Activated T-cell treated with anti-CD3 and anti-CD28 coated beads, Interleukin-2, amount 50 U/mL, for 24 hours (primary cell): ENCODE measurements at places on chromosomes 1 and 21.

GRCh38 chr1:218735436-218736032, 390.4 kb downstream of the TGFB2 start:
- no peak for DNase-seq

- no peak for DNase-seq
These were observed 65.6 kb downstream of the KDM1A start for GRCh38 chr1:23084880-23085279.

DNA sequence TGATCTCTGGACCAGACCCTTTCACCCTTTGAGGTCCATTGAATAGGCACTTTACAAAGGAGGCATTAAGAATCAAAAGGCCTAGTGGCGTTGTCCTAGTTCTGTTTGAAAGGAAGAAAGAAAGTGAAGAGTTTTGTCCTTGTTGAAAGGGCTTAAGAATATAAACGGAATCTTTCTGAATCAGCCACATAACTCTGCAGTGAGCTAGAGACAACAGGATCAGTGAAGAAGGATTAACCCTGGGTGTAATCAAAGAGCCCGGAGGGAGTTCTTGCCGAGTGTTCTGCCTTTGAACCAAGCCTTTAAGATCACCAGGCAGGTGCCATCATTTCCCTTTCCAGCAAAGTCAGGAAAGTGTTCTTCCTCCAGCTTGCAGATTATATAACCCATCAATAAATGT, 54.8 kb upstream of the CNTN2 start:
- no peak for DNase-seq

GRCh38 chr1:94316836-94317789, 79.7 kb upstream of the ARHGAP29 start:
- DNase-seq, result no peak

DNA sequence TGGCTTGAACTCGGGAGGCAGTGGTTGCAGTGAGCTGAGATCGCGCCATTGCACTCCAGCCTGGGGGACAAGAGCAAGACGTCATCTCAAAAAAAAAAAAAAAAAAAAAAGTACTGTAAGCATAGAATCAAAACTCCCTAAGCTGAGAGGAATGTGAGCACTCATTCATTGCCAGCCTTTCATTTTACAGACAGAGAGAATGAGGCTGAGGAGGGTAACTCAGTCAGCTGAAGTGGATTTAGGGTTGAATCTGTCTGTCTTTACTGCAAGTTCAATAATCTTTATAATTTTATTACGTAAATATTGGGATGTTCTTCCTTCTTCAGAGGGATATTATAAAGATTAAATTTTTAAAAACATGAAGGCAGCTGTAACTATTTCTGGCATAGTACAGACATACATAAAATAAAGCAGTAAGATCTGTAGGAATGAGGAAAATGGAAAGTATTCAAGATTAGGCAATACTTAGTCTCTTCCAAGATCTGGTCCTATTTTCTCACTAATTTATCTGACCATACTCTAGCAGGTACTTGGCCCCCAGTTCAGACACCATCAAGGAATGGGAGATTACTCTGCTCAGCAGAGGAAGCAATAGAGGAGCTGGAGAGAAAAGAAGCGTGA, 24.1 kb upstream of the MNDA start:
- DNase-seq, result no peak

DNA sequence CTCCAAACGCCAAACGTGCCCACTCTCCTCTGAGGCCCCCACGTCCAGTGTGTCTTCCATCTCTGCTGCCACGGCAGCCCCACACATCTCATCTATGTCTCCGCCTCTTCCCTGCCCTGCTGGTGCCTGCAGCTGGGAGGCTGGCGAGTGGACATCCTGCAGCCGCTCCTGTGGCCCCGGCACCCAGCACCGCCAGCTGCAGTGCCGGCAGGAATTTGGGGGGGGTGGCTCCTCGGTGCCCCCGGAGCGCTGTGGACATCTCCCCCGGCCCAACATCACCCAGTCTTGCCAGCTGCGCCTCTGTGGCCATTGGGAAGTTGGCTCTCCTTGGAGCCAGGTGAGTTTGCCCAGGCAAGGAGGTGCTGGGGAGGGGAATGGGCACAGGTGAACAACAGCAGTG, 8.6 kb downstream of the ADAMTSL4 start:
- no peak for DNase-seq

- DNase-seq, result no peak
These were observed 426.7 kb downstream of the NPHP4 start for GRCh38 chr1:5565281-5566125.

- no peak for DNase-seq
These were observed 77.9 kb upstream of the RRP15 start for GRCh38 chr1:218207194-218207593.

DNA sequence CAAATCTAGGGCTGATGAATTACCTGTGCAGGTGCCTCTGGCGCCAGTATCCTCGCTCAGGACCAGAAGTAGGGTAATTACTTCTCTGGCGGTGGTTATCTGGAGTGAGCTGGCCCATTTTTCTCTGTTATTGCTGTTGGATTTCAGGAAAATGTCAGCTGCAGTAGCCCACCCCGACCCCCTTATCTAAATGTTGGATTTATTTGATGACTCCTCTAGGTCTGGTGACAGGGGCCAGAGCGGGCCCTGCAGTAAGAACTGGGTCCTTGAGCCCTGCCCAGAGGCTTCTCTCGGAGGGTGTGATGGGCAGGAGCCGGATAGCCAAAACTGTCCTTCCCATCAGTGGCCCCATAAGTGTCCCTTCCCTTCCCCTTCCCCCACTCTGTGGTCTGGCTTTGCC, 384.3 kb downstream of the PTPRU start:
- no peak for DNase-seq

DNA sequence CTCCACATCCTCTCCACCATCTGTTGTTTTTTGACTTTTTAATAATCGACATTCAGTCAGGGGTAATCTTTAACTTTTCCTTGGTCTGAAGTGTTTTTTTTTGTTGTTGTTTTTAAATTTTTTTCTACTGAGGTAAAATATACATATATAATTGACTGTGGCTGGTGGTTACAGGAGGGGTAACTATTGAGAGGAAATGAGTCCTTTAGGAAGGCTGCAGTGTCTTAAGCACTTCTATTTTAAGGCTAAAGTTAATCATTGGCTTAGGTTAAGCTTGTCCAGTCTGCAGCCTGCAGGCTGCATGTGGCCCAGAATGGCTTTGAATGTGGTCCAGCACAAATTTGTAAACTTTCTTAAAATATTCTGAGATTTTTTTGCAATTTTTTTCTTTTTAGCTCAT, 172.5 kb downstream of the CTH start:
- no peak for DNase-seq

- no peak for DNase-seq
These were observed 207.1 kb upstream of the DEPDC1 start for GRCh38 chr1:68703921-68704354.

DNA sequence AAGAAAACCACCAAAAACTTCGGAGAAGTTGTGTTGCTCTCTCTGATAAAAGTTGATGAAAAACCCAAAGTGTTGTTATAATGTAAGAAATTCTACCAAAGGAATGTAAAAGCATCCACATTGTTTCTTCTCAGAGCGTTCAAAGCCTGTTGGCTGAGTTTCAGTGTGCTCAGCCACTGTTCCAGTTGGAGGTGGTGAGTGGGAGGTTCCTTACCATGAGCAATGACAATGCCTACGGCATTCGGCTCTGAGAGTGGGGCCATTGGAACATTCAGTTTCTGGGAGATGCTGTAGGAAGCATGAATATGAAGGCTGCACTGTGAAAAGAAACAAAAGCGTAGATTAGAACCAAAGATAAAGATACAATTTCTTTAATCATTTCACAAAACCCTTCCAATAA, 20.5 kb upstream of the MYBPHL start:
- no peak for DNase-seq

DNA sequence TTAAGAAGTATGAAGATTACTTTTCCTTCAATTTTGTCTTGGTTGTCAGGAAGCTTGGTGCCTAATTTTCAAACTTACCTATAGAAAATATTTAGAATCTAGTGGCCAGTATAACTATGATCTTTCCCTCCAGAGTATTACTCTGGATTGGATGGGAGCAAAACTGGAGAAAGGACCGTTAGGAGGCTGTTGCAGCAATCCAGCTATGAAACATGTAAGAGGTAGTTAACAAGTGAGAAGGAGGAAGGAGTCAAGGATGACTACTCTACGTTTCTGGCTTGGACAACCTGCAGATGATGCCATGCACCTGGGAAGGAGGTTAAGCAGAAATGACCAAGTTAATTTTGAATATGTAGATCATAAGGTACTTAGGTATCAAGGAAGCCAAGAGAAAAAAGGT, 3.5 kb upstream of the ACP6 start:
- DNase-seq, result no peak

DNA sequence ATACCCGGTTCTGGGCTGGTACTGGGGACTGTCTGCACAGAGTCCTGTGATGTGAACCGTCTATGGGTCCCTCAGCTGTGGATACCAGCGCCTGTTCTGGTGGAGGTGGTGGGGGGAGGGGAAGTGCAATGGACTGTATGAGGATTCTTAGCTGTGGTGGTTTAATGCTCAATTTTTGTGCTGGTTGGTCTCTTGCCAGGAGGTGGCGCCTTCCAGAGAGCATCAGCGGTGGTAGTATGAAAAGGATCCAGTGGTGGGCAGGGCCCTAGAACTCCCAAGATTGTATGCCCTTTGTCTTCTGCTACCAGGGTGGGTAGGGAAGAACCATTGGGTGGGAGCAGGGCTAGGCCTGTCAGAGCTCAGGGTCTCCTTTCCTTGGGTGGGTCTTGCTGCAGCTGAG, 89.4 kb upstream of the B3GALT2 start:
- no peak for DNase-seq

GRCh38 chr1:58837886-58838285, 54.0 kb upstream of the JUN start:
- no peak for DNase-seq

DNA sequence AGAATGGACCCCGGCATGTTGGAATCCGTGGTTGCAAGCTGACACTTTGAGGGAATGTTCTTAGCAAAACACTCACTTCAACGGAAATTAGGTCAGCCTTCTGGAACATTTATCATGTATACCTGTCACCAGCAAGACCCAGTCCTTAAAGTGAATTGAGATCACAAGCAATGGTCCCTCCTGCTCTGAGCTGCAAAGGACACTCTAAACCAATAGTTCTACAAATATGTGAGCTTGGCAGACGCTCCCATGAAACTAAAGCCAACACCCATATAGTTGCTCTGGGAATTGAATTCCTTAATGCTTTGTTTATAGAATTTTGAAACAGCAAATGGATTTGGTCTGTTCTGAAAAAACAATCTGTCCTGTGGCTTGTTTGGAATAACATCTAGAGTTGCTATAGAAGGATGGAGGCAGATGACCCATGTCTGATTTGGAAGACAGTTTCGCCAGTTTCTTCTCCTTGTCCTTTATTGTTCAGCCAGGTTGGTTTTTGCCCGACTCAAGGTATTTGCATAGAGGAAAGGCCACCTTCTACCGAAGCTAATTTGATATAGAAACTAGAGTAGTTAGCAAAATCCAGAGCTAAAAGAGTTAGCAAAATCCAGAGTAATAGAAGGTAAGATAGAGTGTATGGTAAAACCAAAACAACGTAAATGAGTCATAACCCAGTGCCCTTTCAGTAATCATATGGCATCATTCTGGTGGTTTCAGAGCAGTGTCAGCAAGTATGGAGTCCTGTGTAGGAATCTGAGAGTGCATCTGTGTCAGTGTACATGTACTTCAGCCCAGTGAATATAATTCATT, 236.2 kb downstream of the NFIA start:
- no peak for DNase-seq

GRCh38 chr1:154992721-154993571, 440 bp upstream of the LENEP start:
- DNase-seq, result no peak

DNA sequence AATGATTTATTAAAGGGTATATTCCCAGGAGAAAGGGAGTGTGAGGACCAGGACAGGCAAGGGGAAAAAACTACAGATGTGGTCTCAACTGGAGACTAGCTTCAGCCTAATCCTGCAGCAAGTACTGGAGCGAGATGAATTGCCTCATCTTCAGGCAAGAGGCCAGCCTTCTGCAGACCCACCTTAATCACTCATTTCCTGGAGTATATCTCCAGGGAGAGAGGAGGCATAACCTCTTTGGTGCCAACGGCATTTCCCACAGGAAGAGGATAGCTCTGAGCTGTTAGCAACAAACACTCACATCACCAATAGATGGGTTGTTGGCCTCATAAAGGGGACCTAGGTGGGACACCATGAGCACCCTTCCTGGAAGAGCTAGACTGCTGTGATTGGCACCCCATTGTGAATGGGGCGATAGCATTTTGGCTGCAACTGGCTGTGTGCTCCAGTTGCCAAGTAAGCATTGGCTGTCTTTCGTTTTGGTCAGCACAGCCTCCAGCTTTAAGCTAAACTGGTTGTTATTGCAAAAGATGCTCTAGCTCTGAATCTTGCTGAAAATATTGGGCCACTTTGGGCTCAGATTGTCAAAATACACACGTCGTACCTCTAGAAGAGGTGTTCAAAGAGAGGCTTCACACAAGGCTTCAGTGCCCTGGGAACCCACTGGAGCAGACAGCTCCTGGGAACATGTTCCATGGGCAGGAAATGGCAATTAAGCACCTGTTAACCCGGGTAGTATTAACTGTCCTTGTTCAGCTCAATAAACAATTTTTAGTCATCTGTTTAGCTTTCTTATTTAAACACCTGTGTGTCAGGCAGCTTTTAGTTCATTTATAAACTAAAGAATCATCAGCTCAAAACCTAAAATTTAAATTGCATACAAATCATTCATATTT, 314.8 kb upstream of the C1orf87 start:
- no peak for DNase-seq

DNA sequence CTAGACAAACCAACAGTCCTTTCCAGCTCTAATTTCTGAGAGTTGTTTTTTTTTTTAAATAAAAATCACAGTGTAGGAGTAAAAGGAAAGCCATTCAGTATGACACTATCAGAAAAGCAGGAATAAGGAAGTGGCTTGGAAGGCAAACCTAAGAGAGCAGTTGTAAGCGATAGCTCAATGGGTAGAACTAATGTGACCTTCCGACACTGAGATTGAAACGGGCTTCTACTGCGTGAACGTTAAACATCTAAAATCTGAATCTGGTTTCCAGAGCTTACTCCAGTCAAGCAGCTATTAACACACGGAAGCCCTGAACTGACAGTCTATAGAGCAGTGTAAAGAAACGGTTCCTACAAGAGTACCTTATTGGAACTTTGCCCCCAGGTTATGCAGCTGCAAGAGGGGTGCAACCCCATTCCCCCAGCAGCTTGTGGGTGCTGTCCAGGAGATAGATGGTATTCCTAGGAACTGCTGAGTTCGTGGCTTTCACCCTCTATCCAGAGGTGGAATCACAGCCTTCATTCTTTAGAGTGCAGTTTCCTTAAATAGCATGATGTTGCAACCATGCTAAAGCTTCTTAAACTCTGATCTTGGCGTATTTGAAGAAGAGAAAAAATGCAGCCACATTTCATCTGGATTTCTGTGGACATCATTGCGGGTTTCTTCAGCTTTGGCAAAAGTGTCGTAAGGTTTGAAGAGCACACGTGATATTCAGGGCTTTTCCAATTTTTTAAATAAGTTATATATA, 3.3 kb upstream of the IRF2BP2 start:
- no peak for DNase-seq

- DNase-seq, result no peak
These were observed 14.5 kb downstream of the HHAT start for GRCh38 chr1:210342986-210343780.

DNA sequence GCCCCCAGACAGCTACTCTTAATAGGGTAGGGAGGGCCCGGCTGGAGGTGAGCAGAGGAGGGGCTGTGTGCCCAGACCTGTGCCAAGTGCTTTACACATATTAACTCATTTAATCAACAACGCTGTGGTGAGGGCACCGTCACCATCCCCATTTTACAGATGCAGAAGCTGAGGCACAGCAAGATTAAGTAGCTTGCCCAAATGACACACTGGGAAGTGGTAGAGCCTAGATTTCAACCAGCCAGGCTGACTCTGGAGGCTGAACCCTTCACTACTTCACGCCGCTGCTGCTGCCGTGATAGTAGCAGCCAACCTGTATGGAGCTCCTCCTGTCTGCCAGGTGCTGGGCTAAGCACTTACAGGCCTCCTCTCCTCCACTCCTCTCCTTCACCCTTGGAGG, 127.2 kb downstream of the PTPRU start:
- DNase-seq, result no peak
